ENCODE measurements at places on chromosomes 3 and 15.

DNA sequence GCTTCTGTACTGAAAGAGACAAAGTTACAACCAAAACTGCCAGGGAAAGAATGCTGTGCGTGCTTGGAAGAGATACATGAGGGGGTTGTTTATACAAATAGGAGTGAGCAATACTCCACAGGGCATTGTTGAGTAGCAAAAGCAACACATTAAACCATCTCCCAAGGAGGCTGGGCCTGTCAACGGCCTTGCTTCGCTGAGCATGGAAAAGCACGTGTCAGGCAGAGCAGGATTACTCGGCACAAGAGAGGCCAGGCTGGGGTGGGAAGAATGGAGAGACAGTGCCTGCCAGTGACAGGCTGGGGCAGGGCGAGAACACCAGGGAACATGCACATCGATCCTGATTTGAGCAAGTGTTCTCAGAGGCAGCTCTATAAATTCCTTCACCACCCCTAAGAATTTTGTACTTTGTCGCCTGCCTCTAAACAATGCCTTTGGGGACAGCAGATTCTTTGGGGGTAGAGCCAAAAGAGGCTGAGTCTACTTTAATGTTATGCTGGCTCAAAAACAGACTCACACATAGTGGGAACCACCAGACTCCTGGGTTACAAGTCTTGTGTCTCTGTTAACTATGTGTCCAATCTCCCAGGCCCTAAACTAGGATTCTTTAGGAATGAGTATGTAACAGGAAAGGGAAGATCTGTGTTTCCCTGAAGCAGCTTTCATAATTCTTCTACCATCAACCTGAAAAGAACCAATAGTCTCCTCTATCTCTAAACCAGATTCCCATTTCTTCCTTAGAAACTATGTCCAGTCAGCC lies 67.2 kb downstream of the LIPC start:
- DNase-seq, result no peak

- no peak for DNase-seq
These were observed 1.4 kb downstream of the CIB2 start for GRCh38 chr15:78129751-78130287.

- DNase-seq, result no peak
These were observed 40.5 kb downstream of the AQP9 start for GRCh38 chr15:58178668-58179067.

- no peak for DNase-seq
These were observed 70.9 kb upstream of the UBE3A start for GRCh38 chr15:25509703-25510102.

DNA sequence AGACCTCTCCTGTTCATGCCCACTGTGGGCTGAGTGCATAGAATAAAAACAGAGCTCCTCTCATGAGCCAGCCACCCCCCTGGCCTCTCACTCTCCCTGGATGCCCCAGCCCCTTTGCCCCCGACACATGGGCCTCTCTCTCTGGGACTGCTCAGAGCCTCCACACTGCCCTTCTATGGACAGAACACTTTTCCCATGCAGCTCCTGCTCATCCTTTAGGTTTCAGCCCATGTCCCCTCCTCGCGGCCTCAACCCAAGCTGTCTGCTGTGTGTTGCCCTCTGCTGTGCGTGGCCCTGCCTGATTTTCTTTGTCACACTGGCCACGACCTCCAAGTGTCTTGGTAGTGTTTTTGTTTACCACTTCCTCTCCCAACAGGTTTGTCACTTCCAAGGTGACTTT lies 20.7 kb upstream of the PRR23E start:
- no peak for DNase-seq

DNA sequence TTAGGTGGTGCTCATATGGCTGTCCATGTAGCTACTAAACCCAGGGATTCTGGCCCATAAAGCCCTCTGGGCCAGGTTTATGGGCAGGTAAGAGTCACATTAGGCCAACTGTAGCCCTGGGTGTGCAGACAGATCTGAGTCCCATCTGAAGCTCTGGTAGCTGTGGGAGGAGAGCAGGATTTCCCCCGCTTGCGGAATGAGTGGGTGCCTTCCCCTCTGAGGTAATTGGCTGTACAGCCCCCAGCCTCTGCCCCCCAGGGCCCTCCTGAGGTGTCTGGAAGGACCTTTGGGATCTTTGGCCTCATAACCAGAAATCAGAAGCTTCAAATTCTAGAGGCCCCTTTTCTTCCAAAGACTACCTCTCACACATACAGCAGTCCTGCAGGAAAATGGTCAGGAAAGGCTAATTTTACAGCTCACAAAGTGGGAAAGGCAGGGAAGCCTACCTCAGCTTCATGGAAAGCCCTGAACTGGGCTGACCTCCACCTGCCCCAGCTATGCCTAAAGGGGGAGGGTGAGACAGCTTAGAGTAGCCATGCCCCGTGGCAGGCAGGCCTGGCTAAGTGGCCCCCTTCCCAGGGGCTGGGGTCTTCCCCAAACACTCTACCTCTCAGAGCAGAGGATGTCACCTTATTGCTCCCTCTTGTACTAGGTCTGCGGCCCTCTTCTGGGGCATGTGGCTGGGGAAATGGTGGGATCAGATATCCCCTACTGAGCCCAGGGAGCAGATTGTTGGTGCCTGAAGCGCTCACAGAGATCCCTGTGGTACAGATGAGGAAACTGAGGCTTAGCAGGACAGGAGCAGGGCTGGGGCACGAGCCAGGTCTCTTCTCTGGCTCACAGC lies 16.8 kb downstream of the HEMK1 start:
- no peak for DNase-seq

DNA sequence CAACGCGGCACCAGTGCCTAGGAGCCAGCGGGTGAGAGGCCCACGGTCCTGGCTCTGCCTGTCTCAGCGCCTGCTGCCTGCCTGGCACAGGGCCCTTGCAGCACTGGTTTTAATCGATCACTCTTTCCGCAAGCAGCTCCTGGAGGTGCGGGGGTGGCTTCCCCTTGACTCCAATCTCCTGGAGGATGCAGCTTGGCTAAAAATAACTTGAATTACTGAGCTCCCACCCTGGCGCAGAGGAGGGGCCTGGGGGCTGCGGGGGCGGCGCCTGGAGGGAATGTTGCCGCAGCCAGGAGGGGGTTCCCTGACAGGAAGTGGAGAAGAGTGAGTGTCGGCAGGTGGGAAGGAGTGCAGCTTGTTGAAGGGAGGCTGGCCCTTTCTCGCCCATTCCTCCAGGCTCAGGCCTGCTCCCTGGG lies 9.9 kb upstream of the RPL29 start:
- no peak for DNase-seq

- no peak for DNase-seq
These were observed 17.8 kb upstream of the SERPINI2 start for GRCh38 chr3:167491621-167492020.

DNA sequence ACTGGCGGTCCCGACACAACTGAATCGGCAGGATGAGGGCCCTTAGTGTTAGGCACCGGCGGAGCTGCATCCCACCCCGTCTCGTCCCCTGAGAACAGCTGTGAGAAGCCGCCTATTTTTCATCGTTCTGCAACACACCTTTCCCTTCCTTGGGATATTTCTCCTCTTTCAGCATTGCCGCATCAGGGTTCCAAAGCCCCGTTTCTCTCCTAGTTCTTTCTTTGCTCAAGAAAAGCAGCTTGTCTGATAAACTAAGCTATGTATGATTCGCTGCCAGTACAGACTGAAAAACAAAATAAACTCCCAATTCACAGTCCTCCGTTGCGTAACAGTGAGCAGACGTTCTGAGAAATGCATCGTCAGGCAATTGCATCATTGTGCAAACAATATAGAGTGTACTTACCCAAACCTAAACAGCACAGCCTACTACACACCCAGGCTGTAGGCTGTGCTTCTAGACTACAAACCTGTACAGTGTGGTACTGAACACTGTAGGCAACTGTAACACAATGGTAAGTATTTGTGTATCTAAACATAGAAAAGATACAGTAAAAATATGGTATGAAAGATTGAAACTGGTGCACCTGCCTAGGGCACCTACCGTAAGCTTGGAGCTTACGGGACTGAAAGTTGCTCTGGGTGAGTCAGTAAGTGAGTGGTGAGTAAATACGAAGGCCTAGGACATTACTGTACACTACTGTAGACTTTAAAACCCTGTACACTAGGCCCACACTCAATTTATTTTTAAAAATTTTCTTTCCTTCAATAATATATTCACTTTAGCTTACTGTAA lies 8.9 kb upstream of the ADAMTS17 start:
- no peak for DNase-seq

- DNase-seq, result no peak
These were observed 51.8 kb upstream of the RFX7 start for GRCh38 chr15:56295433-56295832.

- peak; percentile 16 for DNase-seq
These were observed 37.5 kb upstream of the STIMATE start for GRCh38 chr3:52934630-52935530.

- no peak for DNase-seq
These were observed 1.6 kb upstream of the SIAH2 start for GRCh38 chr3:150764566-150764965.

GRCh38 chr3:131283862-131284261 lies 97.7 kb upstream of the NUDT16 start:
- no peak for DNase-seq

DNA sequence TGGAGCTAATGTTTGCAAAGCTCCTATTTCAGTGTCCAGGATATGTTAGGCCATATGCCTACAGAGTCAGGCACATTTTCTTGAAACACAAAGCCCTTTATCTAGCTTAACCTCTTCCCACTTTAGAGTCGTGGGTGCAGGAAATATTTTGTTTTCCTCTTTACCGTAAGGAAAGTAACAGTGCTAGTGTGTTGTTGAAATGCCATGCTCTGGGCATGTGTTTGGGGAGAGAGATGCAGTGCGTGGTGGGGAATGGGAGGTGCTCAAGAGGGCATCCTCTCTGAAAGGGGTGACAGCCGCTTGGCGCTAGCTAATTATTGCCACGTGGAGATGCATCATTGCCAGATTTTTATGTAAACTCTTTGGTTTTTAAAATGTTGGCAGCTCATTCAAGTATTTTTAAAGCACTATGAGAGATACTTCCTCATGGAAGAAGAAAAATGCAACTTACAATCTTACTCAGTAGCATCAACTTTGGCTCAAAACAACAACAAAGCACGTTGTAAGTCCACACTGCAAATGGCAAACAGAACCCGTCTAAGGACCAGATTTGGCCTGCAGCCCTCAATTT lies 152.6 kb downstream of the LPP start:
- DNase-seq, result no peak

GRCh38 chr3:52481819-52482521 lies 13.2 kb upstream of the STAB1 start:
- no peak for DNase-seq

DNA sequence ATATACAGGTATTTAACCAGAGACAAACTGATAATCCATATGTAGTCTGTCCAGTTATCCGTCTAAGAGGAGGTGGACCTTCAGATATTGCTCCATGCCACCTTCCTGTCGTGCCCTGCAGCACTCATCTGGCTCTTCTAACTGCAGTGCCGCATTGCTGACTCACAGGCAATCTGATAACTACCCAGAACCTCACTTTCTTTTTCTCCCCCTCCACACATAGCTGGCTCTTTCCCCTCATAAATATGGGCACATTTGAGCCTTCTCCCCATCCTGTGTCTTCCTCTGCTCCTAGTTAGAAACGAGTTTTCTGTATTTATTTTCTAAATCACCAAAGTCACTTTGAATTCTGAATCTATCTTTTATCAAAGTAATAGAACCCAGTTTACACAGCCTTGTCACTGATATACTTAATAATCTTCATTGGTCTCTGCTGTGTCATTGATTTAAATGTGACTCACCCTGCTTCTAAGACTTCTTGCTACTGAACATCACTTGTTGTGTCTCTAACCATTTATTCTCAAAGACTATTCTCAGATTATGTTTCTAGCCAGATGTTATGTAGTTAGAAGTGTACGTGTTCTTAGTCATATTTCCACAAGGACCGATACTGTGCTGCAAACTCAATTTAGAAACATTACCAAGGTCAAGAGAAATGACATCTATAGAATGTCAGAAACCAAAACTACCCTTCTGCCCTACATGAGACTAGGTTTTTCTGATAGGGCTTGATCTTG lies 17.4 kb upstream of the KCNMB2 start:
- DNase-seq, result no peak

GRCh38 chr3:11699083-11699427 lies 55.3 kb upstream of the VGLL4 start:
- no peak for DNase-seq

DNA sequence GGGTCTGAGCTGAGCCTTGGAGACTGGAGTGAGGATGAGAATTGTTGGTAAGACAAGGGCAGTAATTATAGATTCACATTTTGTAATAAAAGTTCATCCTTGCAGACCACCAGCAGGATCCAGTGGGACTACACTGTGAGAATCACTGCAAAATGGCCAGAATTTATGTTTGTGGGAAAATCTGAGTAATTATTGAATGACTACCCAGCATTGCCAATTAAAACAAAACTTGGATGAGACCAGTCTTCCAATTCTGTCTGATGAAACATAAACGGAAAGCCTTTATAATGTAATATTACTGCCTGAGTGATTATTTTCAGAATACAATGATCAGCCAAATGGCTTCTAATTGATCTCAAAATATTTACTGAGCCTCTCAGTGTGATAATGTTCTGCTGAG lies 323.3 kb upstream of the C2CD4B start:
- DNase-seq, result no peak

- no peak for DNase-seq
These were observed 424.6 kb upstream of the GBE1 start for GRCh38 chr3:82186017-82186416.

GRCh38 chr3:29746163-29746760 lies 465.4 kb downstream of the RBMS3 start:
- no peak for DNase-seq

DNA sequence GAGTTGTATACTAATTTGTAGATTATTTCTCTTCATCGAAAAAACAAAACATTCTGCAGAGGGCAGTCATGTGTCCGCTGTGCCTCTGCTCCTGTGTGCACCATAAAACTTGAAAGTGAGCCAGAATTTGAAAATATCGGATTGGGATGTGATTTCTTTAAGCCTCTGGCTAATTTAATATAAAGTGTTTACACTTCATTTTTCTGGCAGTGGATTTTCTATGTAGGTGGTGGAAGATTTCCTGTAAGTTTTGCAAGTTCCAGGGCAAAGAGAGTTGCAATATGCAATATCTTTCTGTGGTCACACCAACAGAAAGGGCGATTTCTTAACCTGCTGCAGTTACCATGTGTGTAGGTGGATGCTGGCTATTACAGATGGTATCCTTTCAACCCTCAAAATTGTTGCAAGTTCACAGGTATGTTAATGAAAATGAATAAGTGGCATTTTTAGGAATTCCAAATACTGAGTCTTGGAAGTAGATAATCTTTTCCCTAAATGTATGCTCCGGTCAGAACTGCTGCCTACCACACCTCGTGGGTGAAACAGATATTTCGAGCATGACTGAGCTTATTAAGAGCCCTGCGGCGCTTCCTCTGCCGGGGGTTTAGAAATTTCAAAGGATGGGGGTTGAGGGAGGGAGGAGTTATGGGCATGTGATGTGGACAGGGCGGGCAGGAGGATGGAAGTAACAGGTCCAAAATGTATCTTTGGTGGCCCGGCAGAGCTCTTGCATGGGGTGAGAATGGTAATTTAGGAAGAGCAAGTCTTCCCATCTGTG lies 134.0 kb downstream of the PGPEP1L start:
- DNase-seq, result no peak

- no peak for DNase-seq
These were observed 32.4 kb upstream of the HES1 start for GRCh38 chr3:194103505-194103904.

Measured in activated T-helper 1 cell treated with anti-CD3 and anti-CD28 coated beads, Interleukin-2, amount 50 U/mL, for 16 hours (primary cell).